ENCODE measurements at places on chromosomes 13 and 19.

GRCh38 chr13:21058361-21058760 is 3.0 kb downstream of the LATS2 start:
- DNase-seq, result no peak

DNA sequence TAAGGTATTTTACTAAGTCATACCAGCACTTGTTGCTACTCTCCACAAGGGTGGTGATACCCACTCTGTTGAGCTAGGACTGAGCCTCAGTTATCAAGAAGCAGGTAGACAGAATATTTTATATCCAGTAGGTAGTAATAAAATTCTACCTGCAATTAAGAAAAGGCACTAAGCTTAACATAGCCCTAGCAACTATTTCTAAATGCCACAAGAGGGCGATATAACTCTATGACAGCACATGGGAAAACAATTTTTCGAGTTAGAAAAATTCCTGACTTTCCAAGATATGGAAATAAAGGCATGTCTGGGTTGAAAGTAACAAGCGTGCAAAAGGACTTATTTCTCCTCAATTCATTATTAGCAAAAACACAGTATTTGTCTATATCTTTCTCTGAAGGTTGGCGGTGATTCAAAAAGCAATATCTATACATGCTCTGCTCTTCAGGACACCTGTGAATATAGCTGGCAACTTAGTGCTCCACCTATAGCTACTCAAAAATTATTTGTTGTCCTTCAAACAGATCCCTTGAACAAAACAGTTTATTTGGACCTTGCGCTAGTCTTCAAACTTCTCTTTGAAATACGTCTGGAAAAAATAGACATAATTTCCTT is 14.7 kb downstream of the CCDC169 start:
- no peak for DNase-seq

DNA sequence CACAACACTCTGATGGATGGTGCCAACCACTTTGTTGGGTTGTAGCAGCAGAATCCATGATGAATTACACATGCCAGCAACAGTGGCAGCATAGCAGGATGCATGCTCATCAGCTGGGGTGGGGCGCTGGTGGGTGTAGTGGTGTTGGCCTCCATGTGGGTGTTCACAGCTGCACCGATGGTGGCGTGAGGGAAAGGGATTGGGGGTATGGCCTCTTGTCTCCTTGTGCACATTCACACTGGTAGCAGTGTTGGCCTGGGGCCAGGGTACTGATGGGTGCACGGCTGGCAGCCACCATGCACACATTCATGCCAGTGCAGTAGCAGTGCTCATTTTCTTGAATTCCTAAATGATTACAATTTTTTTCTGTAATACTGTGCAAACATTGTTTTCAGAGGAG is 2748.8 kb upstream of the PCDH20 start:
- DNase-seq, result no peak

- DNase-seq, result no peak
Observed at GRCh38 chr13:85520445-85520844, 278.8 kb downstream of the SLITRK6 start.

DNA sequence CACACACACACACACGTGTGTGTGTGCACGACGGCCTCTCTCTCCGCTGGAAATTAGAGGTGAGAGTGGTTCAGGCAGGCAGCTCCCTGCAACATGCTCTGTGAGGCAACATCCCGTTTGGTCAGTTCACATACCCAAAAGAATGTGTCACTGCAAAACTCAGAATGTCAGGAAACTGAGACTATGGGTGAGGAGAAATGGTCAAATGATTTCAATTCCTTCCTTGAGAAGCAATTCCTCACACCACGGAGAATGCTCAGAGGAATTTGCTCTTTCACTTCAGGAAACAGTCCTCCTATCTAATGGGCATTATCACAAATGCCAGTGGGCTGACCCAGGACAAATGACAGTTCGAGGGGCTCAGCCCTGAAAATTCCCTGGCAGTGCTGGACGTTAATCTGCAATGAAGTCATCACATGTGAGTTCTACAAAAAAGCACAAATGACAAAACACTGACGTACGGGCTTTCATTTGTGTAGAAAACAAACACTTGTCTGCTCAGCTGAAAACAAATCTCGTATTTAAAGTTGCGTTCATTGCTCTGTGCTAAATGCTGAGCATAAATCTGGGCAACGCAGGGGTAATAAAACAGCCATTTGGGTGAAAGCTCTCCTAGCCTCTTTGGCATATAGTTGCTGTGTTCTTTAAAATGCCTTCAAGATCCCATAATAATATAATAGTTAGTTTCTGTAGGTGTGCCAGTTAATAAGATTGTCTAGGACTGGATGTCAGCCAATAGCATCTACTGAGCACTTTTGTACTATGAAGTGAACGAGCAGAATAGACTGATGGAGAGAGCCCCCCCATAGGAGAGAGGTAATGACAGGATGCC is 18.6 kb upstream of the LATS2 start:
- no peak for DNase-seq

DNA sequence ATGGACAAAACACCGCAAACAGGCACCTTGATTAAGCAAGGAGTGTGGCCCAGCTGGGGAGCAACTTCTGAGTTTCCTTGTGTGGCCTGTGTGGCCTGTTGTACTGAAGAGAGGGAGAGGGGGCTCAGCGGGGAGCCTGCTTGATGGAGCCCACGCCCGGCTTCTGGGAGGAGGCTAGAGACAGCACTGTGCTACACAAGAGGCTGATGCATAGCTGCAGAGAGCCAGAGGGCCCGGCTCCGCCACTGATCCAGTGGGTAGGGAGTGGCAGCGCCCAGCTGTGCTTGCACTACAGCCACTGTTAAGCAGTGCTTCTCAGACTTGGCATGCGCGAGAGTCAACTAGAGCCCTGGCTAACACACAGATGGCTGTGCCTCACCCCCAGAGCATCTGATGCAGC is 19.0 kb downstream of the LYL1 start:
- no peak for DNase-seq
